ENCODE measurements at places on chromosomes 11 and 22. TPM values are rescaled to one million over a fixed set of nuclear protein-coding genes. Genes with fewer than 3 reads are reported as not detected.

The APOL6 gene
- total RNA-seq, result 27.7 TPM

DNA sequence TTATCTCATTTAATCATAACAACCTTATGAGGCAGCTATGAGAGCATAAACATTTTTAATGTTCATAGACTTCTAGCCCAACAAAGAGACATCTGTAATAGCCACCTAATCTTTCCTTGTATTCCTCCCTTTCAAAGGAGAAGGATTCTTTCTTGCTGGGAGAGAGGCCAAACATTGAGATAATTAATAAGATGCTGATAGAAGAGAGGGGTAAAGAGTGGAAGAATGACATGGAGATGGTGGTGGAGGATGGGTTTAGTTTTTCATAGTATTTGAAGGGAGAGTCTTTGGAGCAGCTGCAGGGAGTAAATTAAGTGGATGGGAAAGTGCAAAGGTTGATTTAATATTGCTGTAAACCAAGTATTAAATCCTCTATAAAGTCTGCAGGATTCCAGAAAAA is 57.9 kb downstream of the ARL14EP start:
- no peak overlapping the region for H3K4me3 ChIP-seq
- DNase-seq, result no peak
- no peaks in the 10 kb centered on the region for H3K4me1 ChIP-seq
- no peaks in the 10 kb centered on the region for H3K36me3 ChIP-seq
- H3K27me3 ChIP-seq, result peaks cover 2% of the 10 kb centered on the region
- no peak overlapping the region for H3K27ac ChIP-seq

The MAFF gene
- 12.5 TPM for total RNA-seq

DNA sequence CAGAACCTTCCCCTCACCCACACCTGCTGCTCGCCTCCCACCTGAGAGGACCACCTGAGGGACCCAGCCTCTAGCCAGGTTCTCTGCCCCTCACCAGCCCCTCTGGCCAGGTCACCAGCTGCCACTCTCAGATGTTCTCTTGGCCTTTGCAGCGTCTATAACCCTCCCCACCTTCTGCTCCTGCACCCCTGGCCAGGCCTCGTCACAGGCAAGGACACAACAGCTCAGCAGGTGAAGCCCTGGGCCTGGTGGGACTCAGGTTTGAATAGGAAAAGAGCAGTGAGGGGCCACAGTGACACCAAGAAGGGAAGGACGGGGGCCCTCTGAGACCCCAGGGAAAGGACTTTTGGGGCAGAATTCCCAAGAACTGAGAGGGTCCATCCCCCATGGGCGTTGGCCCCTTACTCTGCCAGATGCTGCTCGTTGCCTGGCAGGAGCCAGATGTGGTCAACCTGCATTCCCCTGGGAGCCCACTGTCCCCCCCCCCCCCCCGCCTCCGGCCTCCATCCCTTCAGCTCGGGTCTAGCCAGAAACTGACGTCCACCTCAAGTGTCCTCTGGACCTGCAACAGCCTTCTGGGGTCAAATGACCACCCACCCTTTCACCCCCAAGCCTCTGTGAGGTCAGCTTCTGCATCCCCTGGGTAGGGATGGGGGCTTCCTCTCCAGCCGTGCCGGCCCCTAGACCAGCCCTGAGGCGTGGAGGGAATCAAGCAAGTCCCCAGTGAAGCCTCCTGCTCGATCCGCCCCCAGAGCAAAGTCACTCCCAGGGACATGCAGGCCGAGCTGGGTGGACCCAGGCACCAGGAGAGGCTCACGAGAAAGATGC is 28.7 kb downstream of the SBF1 start:
- no peaks in the 10 kb centered on the region for H3K4me1 ChIP-seq
- H3K4me3 ChIP-seq, result no peak overlapping the region
- DNase-seq, result no peak
- peaks cover 21% of the 10 kb centered on the region for H3K36me3 ChIP-seq

The NRIP3 gene
- 4.4 TPM for total RNA-seq

The FCHSD2 gene
- total RNA-seq, result 23.4 TPM

The SRSF8 gene
- total RNA-seq, result 58.2 TPM

DNA sequence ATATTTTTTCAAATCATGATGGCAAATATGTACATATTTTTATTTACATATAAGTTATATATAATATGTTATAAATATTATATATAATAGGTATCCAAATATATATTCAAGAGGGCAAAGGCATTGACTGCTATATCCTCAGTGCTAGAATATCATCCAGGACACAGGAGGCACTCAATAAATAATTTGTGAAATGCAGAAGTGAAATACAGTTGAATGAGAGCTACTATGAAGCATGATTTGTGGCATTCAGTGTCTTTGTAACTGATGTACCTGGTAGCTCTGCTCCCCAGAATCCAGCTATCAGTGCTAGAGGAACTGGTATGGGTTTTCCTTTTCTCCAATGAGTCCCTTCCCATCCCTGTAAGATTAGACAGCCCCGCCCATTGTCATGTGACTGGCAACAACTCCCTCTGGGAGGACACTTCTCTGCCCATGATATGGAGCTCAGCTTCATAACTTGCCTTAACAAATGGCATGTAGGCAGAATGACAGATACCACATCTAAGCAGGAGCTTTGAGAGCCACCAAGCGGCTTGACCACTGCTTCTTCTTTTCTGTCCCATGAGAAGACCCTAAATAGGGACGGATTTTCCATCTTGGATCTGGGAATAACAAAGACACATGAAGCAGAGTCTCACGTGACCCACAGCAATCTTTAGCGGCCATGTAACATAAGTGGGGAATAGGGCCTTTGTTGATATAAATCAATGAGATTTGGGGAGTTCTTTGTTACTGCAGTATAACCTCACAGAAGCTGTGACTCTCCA is 10.2 kb upstream of the CD82 start:
- H3K4me3 ChIP-seq, result no peak overlapping the region
- no peak overlapping the region for H3K27ac ChIP-seq
- H3K27me3 ChIP-seq, result peaks cover 3% of the 10 kb centered on the region
- no peak for DNase-seq
- peaks cover 19% of the 10 kb centered on the region for H3K4me1 ChIP-seq

The SSRP1 gene
- total RNA-seq, result 239 TPM

The TAGLN gene
- total RNA-seq, result 4.6 TPM

GRCh38 chr22:35230839-35231584 is 26.3 kb upstream of the HMGXB4 start:
- H3K4me3 ChIP-seq, result peak overlapping the region; percentile 28
- H3K27ac ChIP-seq, result no peak overlapping the region
- peaks cover 22% of the 10 kb centered on the region for H3K27me3 ChIP-seq
- H3K36me3 ChIP-seq, result no peaks in the 10 kb centered on the region
- no peaks in the 10 kb centered on the region for H3K4me1 ChIP-seq

GRCh38 chr11:33722590-33723234 is 13.5 kb downstream of the CD59 start:
- peaks cover 39% of the 10 kb centered on the region for H3K36me3 ChIP-seq
- H3K4me3 ChIP-seq, result peak overlapping the region; percentile 61
- H3K4me1 ChIP-seq, result peaks cover 77% of the 10 kb centered on the region

DNA sequence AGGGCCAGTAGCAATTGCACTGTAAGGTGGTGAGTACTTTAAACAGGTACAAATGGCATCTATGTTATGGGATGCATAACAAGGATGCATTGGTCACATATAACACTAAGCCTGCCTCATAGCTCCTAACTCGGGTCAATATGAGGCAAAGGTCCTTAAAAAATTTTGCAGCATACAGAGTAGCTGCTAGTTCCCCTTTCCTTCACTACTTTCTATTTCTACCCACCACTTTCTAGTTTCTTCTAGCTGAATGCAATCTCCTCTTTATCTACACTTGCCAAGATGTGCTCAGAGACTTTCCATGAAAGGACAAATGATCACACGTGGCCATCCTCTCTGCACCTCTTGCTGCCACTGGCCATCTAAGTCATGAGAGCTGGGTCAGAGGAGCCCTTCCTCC is 9.8 kb downstream of the OR51F2 start:
- H3K4me1 ChIP-seq, result no peaks in the 10 kb centered on the region
- H3K27me3 ChIP-seq, result peaks cover 3% of the 10 kb centered on the region
- DNase-seq, result no peak
- no peak overlapping the region for H3K27ac ChIP-seq

The PNPLA5 gene
- not detected for total RNA-seq

The CHCHD10 gene
- total RNA-seq, result 89.1 TPM

The SMIM35 gene
- 0.16 TPM for total RNA-seq

GRCh38 chr11:113615773-113616172 is 90.3 kb downstream of the TMPRSS5 start:
- no peaks in the 10 kb centered on the region for H3K36me3 ChIP-seq
- no peaks in the 10 kb centered on the region for H3K4me1 ChIP-seq
- no peak for DNase-seq
- peaks cover 13% of the 10 kb centered on the region for H3K27me3 ChIP-seq

The SEC14L2 gene
- total RNA-seq, result 25.6 TPM

The RAG2 gene
- not detected for total RNA-seq

- H3K4me1 ChIP-seq, result no peaks in the 10 kb centered on the region
- DNase-seq, result no peak
- no peak overlapping the region for H3K27ac ChIP-seq
- H3K4me3 ChIP-seq, result no peak overlapping the region
- H3K27me3 ChIP-seq, result no peaks in the 10 kb centered on the region
- no peaks in the 10 kb centered on the region for H3K36me3 ChIP-seq
These were observed 47.3 kb downstream of the TENM4 start for GRCh38 chr11:79393362-79394043.

DNA sequence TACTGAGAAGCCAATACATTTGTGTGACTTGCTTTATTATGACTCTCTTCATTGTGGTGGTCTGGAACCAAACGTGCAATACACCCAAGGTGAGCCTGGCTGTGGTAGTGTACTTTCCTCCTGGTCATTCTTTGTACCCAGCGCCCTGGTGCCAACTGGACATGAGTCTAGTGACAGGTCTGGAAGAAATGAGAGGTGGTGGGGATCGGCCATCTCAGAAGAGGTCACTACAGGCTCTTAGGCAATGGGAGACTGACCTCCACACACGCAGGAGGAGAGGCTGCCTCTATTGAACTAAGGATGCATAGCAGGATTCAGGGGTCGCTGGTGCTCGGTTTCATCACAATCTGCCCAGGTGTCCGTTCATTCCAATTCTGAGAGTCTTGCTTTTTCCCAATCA is 56.4 kb upstream of the RTL6 start:
- H3K4me1 ChIP-seq, result peaks cover 4% of the 10 kb centered on the region
- no peak overlapping the region for H3K27ac ChIP-seq
- no peak overlapping the region for H3K4me3 ChIP-seq
- H3K27me3 ChIP-seq, result peaks cover 13% of the 10 kb centered on the region
- no peak for DNase-seq

The SLC22A9 gene
- not detected for total RNA-seq

The ETS1 gene
- 609 TPM for total RNA-seq

The ANGPTL5 gene
- not detected for total RNA-seq

GRCh38 chr11:59558270-59558643 is 46.9 kb downstream of the OR4D9 start:
- H3K36me3 ChIP-seq, result peaks cover 2% of the 10 kb centered on the region
- peaks cover 12% of the 10 kb centered on the region for H3K27me3 ChIP-seq
- H3K4me3 ChIP-seq, result peak overlapping the region; percentile 56
- no peak overlapping the region for H3K27ac ChIP-seq

The GVQW3 gene
- 4.7 TPM for total RNA-seq

DNA sequence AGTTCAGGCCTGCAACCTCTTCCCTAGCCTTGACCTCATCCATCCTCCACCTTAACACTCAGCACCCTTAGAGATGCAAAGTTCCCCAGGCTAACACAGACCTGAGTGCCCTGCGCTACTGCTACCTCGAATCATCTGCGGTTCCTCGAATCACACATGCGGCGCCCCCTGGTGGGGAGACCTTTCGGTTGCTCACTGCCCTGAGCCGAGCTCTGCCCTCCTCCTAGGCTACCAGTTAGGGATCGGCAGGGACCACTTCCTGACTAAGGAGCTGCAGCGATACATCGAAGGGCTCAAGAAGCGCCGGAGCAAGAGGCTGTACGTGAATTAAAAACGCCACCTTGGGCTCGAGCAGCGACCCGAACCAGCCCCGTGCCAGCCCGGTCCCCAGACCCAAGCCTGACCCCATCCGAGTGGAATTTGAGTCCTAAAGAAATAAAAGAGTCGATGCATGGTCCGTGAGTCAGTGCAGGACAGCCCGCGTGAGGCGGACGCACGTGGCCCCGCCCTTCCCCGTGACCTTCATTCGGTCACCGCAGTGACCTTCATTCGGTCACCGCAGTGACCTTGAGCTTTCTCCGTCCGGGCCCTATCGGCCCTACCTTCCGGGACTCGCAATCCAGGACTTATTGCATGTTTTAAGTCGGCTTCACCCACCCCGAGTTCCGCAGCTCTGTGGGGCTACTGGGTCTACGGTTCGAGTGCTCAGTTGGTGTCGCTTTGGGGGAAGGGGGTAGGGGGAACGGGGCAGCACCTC is 830 bp upstream of the ESRRA start:
- H3K4me1 ChIP-seq, result peaks cover 18% of the 10 kb centered on the region
- peak overlapping the region; percentile 91 for H3K4me3 ChIP-seq
- peak overlapping the region; percentile 98 for H3K27ac ChIP-seq
- DNase-seq, result peak; percentile 86
- H3K36me3 ChIP-seq, result peaks cover 10% of the 10 kb centered on the region

- H3K4me1 ChIP-seq, result no peaks in the 10 kb centered on the region
- no peaks in the 10 kb centered on the region for H3K36me3 ChIP-seq
- no peak overlapping the region for H3K4me3 ChIP-seq
- H3K27me3 ChIP-seq, result no peaks in the 10 kb centered on the region
- H3K27ac ChIP-seq, result no peak overlapping the region
- DNase-seq, result no peak
These were observed 73.9 kb downstream of the TRPC6 start for GRCh38 chr11:101509922-101510321.

The RAB30 gene
- 15.2 TPM for total RNA-seq

- H3K4me3 ChIP-seq, result no peak overlapping the region
- DNase-seq, result no peak
- peaks cover 37% of the 10 kb centered on the region for H3K4me1 ChIP-seq
- H3K36me3 ChIP-seq, result peaks cover 20% of the 10 kb centered on the region
- H3K27ac ChIP-seq, result no peak overlapping the region
- H3K27me3 ChIP-seq, result no peaks in the 10 kb centered on the region
These were observed 18.2 kb downstream of the CD3E start for GRCh38 chr11:118322721-118323120.

The ROBO4 gene
- not detected for total RNA-seq

- no peak for DNase-seq
- H3K4me3 ChIP-seq, result no peak overlapping the region
- H3K27ac ChIP-seq, result no peak overlapping the region
- no peaks in the 10 kb centered on the region for H3K27me3 ChIP-seq
- H3K4me1 ChIP-seq, result peaks cover 14% of the 10 kb centered on the region
These were observed 8.4 kb downstream of the TSPAN32 start for GRCh38 chr11:2310073-2310785.

GRCh38 chr11:14698771-14699170 is 55.2 kb downstream of the PDE3B start:
- no peak overlapping the region for H3K27ac ChIP-seq
- no peak for DNase-seq
- H3K27me3 ChIP-seq, result no peaks in the 10 kb centered on the region
- H3K4me1 ChIP-seq, result peaks cover 38% of the 10 kb centered on the region
- no peak overlapping the region for H3K4me3 ChIP-seq
- H3K36me3 ChIP-seq, result peaks cover 56% of the 10 kb centered on the region
